MCF 10A (cell line): ENCODE measurements at places on chromosomes 16 and 17.

DNA sequence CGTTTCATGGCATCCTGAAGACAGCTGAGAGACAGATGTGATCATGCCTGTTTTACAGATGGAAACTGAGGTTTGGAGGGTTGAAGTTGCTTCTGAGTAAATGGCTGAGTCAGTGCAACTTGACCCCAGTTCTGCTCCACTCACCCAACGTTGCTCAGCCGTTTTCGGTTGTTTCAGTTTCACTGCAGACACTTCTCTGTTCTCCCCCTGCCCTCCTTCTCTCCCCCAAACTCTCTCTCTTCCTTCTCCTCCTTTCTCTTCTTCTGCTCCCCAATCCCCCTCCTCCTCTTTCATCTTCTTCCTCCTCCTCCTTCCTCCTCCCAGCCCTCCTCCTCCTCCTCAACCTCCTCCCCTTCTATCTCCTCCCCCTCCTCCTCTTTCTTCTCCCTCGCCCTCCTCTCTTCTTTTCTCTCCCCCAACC lies 9.4 kb upstream of the CEP20 start:
- no peak overlapping the region for H3K4me3 ChIP-seq
- H3K27me3 ChIP-seq: no peaks in the 10 kb centered on the region
- H3K27ac ChIP-seq: no peak overlapping the region
- no peak for DNase-seq

- no peaks in the 10 kb centered on the region for H3K36me3 ChIP-seq
- peaks cover 12% of the 10 kb centered on the region for H3K27me3 ChIP-seq
These were observed 105.9 kb upstream of the FAM20A start for GRCh38 chr17:68707031-68707430.

- H3K27me3 ChIP-seq: no peaks in the 10 kb centered on the region
- peaks cover 19% of the 10 kb centered on the region for H3K4me1 ChIP-seq
- no peaks in the 10 kb centered on the region for H3K36me3 ChIP-seq
- no peak overlapping the region for H3K4me3 ChIP-seq
- peak; percentile 36 for DNase-seq
These were observed 130.9 kb upstream of the FOXF1 start for GRCh38 chr16:86379505-86379846.

- peaks cover 3% of the 10 kb centered on the region for H3K4me1 ChIP-seq
- H3K4me3 ChIP-seq: no peak overlapping the region
- no peak for DNase-seq
- H3K27me3 ChIP-seq: no peaks in the 10 kb centered on the region
- no peak overlapping the region for H3K27ac ChIP-seq
These were observed 72.5 kb downstream of the MAP2K6 start for GRCh38 chr17:69486779-69487637.

DNA sequence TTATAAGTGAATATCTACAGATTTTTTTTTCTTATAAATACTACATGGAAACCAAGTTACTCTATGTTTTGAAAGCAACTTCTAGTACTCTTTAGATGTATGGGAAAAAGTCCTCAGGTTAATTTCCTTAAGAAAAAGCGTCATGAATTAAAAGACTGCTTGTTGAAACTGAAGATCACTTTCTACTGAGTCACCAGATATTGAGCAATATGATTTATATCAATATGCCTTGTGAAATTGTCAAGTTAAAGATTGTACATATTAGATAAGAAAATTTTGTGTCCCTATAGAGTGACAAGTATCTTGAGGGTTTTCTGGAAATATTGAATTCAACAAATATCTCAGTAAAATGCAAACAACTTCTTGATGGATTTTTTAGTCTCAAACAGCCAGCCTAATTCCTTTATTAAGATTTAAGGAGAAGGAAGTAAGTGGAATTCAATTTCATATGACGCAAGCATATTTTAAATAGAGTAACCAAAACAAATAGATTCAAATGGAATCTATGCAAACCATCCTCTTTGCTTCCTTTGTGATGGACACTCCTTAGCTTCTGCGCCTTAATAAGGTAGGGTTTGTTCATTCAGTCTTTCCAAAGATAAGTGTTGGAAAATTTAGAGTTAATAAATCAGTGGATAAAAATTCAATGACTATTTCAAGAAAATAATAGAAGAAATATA lies 16.6 kb downstream of the KRT12 start:
- no peaks in the 10 kb centered on the region for H3K36me3 ChIP-seq
- H3K27me3 ChIP-seq: no peaks in the 10 kb centered on the region
- H3K4me3 ChIP-seq: peak overlapping the region; percentile 66
- H3K4me1 ChIP-seq: peaks cover 52% of the 10 kb centered on the region
- DNase-seq: peak; percentile 66

GRCh38 chr17:77872714-77873499 lies 85.6 kb upstream of the TNRC6C start:
- H3K4me1 ChIP-seq: no peaks in the 10 kb centered on the region
- H3K4me3 ChIP-seq: no peak overlapping the region
- no peak overlapping the region for H3K27ac ChIP-seq
- no peaks in the 10 kb centered on the region for H3K36me3 ChIP-seq
- peaks cover 46% of the 10 kb centered on the region for H3K27me3 ChIP-seq
- no peak for DNase-seq

- H3K4me1 ChIP-seq: peaks cover 26% of the 10 kb centered on the region
- H3K36me3 ChIP-seq: peaks cover 6% of the 10 kb centered on the region
- peak overlapping the region; percentile 75 for H3K27ac ChIP-seq
These were observed 50.1 kb downstream of the CNGB1 start for GRCh38 chr16:57920880-57921229.

DNA sequence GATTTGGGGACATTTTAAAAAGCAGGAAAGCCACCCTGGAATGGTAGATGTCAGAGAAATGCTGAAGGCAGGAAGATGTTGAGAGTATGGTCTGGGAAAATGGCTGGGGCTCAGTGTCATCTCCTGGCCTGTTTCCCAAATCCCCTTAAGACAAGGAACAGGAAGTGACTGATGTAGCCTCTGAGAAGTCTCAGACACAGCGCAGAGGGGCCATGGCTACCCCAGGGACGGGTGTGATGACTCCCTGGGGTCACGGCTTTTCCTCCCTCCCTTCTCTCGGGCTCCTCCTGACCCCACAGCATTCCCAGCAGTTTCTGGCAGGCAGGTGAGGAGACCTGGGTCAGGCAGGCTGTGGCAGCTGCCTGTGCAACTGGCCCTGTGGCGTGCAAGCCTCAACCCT lies 45.4 kb downstream of the RAP1GAP2 start:
- H3K27ac ChIP-seq: no peak overlapping the region
- DNase-seq: no peak
- H3K4me1 ChIP-seq: no peaks in the 10 kb centered on the region
- no peaks in the 10 kb centered on the region for H3K36me3 ChIP-seq

DNA sequence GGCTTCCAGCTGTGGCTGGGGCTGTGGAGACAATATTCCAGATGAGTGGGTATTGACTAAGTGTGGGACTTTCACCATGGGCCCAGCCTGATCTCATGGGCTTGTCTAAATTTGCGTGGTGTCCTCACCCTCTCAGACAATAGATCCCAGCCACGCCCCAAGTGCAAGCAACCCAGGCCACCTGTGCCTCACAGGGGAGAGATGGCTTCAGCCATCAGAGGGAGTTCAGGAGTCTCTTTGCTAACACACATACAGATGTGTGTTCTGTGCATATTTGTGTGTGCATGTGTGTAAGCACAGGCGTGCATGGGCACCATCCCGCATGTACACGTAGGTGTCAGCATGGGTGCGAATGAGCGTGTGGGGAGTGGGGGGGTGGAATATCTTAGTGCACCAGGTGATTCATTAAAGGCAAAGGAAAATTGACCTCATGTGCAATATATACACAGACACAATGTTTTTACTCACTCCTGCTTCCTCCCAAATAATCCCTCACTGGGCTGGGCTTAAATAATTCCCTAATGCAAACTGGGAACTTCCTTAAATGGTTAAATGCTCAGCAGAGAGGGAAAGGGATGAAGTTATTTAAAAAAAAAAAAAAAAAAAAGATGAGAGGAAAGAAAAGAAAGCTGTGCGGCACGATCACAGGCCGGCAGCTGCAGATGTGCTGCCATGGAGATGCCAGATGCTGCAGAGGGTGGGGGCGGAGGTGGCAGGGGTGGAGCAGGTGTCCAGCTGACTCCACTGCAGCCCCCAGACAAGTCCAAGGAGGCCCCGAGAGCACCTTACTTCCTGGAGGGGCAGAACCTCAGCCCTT lies 24.0 kb upstream of the CDC42EP4 start:
- peak; percentile 68 for DNase-seq
- H3K27me3 ChIP-seq: no peaks in the 10 kb centered on the region
- peak overlapping the region; percentile 15 for H3K4me3 ChIP-seq
- peaks cover 25% of the 10 kb centered on the region for H3K4me1 ChIP-seq
- H3K36me3 ChIP-seq: peaks cover 6% of the 10 kb centered on the region
- peak overlapping the region; percentile 83 for H3K27ac ChIP-seq

GRCh38 chr17:29145289-29146073 lies 34.7 kb downstream of the MYO18A start:
- H3K27ac ChIP-seq: peak overlapping the region; percentile 60
- peak; percentile 76 for DNase-seq
- H3K36me3 ChIP-seq: no peaks in the 10 kb centered on the region
- no peak overlapping the region for H3K4me3 ChIP-seq
- H3K27me3 ChIP-seq: no peaks in the 10 kb centered on the region

GRCh38 chr16:84047206-84047605 lies 4.6 kb upstream of the SLC38A8 start:
- H3K4me3 ChIP-seq: no peak overlapping the region
- no peak for DNase-seq
- H3K36me3 ChIP-seq: peaks cover 8% of the 10 kb centered on the region
- peaks cover 11% of the 10 kb centered on the region for H3K27me3 ChIP-seq
- no peak overlapping the region for H3K27ac ChIP-seq
- peaks cover 6% of the 10 kb centered on the region for H3K4me1 ChIP-seq

DNA sequence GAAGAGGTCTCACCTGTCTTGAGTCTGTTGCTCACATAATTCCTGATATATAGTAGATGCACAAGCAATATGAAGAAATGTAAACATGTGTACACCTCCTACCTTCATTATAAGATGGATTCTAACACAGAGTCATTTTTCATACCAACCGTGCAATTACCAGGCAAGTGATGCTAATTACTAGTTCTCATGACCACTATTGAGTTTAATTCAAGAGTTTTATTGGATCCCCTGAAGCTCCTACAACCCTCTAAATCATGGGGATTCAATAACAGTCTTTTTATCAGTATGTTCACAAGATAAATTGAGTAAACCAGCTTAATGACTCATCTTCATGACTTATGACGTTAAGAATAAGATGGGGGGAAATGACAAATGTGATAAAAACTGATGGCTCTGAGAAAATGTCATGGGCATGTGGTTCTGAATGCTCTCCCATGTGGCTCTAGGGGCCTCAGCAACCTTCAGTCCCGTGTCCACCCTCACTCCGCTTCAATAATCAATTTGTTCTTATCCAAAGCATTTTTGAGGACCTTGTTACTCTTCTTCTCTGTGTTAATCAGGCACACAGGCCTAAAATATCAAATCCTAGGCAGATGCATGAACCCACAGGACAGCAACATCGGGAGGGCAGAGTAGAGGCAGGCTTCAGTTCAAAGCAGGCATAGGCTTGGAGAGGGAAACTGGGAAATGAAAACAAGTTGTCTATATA lies 42.8 kb downstream of the PRAC1 start:
- peaks cover 4% of the 10 kb centered on the region for H3K4me1 ChIP-seq
- H3K4me3 ChIP-seq: no peak overlapping the region
- no peak overlapping the region for H3K27ac ChIP-seq
- DNase-seq: no peak
- peaks cover 19% of the 10 kb centered on the region for H3K27me3 ChIP-seq

DNA sequence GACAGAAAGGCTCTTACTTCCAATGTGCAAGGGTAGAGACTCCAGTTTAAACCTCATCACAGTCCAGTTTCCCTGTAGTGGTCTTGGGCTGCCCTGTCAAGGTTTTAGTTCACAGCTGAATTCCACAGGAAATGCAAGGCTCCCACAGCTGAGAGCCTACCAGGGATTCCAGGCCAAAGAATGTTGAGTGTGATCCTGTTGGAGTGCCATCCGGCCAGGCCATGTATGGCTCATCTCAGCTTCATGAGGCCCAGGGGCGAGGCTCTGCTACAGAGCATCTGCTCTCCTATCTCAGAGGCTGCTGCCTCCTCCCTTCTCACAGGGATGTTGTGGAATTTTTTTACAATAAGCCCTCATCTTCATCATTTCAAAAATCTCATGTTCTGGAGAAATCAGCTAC lies 239.8 kb upstream of the CCL2 start:
- no peak overlapping the region for H3K27ac ChIP-seq
- H3K4me1 ChIP-seq: no peaks in the 10 kb centered on the region
- H3K4me3 ChIP-seq: no peak overlapping the region
- no peaks in the 10 kb centered on the region for H3K36me3 ChIP-seq
- no peaks in the 10 kb centered on the region for H3K27me3 ChIP-seq

DNA sequence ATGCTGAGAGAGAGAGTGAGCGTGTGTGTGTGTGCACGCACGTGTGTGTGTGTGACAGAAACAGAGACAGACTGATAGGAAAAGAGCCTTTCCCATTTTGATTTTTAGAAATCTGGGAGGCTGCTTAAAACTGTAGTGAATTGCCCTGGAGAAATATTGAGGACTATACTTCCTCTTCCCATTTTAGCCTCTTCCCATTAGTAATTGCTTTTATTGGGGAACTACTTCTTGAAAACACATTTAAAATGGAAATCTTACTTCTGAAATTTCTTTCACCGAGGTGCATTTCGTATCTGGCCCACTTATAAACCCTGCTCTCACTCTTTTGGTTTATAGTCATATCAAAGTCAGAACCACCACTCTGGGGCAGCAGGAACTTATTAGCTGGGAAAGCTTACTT lies 47.1 kb downstream of the NUP93 start:
- H3K4me3 ChIP-seq: no peak overlapping the region
- H3K4me1 ChIP-seq: peaks cover 13% of the 10 kb centered on the region
- no peaks in the 10 kb centered on the region for H3K27me3 ChIP-seq
- DNase-seq: no peak
- H3K27ac ChIP-seq: no peak overlapping the region

DNA sequence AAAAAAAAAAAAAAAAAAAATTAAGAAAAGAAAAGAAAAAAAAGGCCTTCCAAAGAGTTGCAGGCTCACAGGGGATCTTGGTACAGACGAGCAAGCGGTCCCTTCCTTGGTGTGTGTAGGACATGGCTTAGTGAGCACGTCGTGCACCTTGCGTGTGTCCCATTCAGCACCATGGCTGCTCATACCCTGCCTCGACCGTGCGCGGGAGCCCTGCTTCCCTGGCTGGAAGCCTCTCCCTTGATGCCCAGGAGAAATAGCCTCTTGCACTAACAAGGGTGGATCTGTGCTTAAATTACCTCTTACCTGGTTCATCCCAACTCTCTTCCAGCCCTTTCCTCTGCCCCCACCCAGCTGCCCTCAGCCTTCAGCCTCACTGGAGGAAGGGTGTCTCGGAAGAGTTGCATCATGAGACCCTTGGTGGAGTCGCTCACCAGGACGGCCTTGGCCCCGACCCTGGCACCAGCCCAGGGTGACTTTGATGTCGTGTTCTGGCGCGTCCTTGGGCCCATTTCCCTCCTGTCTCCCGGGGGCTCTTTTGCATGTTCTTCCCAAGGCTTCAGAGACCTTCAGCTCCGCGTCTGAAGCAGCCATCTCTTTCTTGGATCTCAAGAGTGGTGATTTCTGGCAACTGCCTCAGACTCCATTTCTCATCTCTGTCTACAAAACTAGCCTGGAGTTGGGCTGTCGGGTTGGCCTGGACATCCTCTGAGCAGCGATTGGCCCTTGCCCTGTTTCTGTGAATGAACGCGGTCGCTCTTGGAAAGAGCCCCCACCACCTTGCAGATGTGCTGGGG lies 127.2 kb downstream of the CMIP start:
- no peak overlapping the region for H3K4me3 ChIP-seq
- no peak overlapping the region for H3K27ac ChIP-seq
- H3K4me1 ChIP-seq: peaks cover 23% of the 10 kb centered on the region
- H3K36me3 ChIP-seq: peaks cover 17% of the 10 kb centered on the region
- no peak for DNase-seq
- no peaks in the 10 kb centered on the region for H3K27me3 ChIP-seq
